ENCODE measurements at places on chromosomes 12 and 14.

GRCh38 chr14:68482772-68483395, 310.0 kb downstream of the ZFP36L1 start:
- DNase-seq = no peak

GRCh38 chr12:46948936-46949545, 123.2 kb upstream of the SLC38A4 start:
- DNase-seq = no peak

GRCh38 chr12:130461447-130461815, 123.7 kb downstream of the PIWIL1 start:
- no peak for DNase-seq

- DNase-seq = peak; percentile 37
Observed at GRCh38 chr12:47808574-47809365, 10.9 kb downstream of the HDAC7 start.

- no peak for DNase-seq
Observed at GRCh38 chr14:67111022-67111421, 78.2 kb upstream of the GARIN2 start.

GRCh38 chr14:31895206-31895605, 181.9 kb upstream of the ARHGAP5 start:
- peak; percentile 85 for DNase-seq

DNA sequence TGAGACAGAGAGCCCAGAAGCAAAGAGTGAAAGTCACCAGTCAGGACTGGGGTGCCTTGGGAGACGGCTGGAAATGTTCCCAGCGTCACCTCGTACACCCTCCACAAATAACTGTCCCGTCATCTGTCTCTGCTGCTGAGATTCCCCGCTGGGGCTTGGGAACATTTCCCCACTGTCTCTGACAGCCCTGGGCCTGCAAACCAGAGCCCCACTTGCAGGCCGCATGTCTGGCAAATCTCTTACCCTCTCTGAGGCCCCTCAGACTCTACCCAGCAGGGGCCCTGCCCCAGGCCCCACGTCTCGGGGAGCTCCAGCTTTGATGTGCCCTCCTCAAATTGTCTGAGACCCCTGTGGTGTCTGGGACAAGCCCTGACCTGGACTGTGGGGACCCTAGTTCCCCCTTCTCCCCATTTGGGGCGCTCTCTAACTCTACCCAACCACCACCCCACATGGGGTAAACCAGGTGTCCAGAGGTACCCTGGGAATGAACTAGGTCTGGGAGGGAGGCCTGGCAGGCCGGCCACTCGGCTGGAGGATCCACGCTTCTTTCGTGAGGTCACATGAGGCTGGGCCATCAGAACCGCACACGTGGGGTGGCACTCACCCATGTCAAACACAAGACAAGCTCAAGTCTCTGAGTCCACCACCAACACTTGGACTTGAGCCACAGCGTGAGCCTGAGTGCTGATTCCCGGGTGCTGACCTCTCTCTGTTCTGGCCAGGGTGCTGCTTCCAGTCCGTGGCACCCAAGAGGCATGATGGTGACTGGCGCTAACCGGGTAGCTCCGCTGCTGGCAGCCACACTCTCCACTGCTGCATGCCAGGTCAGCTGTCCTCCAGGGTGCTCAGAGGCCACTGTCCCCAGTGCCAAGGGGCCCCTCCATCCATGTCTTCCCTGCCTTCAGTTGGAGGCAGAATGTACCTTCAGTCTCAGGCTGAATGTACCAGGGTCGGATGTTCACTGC, 59.8 kb downstream of the DIO3 start:
- no peak for DNase-seq

DNA sequence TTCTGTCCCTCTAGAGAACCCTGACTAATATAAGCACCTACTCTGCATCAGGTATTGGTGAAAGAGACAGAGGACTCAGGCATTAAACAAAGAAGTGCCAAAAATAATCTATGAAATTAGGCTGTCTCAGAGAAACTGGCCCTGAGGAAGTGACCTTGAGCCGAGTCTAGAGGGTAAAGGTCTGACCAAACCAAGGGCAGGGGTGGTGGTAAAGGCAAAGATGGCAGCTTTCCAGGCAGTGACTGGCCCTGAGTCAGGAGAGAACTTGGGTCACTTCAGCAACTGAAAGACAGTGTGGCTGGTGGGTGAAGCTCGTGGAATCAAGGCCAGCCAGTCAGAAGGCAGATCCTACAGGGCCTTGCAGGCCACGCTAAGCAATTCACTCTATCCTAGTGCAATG, 30.6 kb downstream of the CDKL1 start:
- peak; percentile 45 for DNase-seq

DNA sequence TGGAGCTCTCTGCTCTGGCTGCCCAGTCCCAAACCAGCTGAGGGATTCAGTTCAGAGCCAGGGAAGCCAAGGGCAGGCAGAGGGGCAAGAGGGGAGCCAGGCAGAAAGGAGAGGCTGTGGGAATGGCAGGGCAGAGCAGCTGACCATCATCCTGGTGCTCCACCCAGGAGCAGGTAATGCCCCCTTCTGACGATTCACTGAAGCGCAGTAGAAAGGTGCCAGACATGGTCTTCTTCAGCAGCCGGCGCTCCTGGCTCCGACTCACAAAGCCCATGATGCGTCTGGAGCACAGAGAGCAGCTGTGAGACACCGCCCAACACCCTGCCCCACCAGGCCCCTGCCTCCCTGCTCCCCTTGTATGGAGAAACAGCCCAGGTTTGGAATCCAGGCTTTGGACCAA, 8.0 kb downstream of the IL23A start:
- DNase-seq = no peak

- DNase-seq = no peak
Observed at GRCh38 chr12:130981074-130981742, 27.5 kb downstream of the ADGRD1 start.

DNA sequence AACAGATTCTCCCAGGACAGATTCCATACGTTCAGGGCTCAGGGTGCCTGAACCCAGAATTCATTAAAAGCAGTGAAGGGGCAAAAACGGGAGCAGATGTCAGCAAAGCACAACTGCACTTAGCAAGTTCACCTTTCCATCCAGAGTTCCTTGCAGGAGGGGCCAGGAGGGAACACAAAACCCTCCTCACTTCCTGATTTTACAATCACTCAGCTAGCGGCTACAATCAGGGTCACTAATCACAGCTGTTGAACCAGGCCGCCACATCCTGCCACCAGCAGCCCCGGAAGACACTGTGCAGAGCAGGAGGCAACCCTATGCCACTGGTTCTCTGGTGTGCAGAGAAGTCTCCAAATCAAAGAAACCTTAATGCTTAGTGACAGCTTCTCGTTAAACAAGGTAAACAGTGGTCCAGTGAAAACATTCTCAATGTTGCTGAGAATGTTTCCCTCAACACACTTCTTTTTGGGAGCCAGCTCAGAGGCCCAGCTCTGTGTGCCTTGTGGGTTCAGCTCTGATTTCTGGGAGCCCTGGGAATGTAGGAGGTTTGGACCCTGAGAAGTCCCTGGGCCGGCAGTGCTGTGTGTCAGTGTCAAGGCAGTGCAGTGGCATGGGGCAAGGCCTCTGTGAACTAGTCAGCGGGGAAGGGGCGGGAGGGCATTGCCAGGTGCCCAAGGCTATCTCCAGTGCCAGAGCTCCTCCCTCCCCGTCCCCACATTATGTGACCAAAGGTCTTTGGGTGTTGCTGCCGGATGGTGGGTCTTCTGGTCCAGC, 54.5 kb downstream of the VCPKMT start:
- DNase-seq = peak; percentile 40

- DNase-seq = no peak
Observed at GRCh38 chr12:10783252-10783651, 19.2 kb downstream of the TAS2R7 start.

GRCh38 chr14:93120517-93120916, 4.8 kb upstream of the ITPK1 start:
- DNase-seq = no peak

- DNase-seq = no peak
Observed at GRCh38 chr14:24132061-24132685, 1.7 kb downstream of the FITM1 start.

GRCh38 chr14:89241934-89242651, 174.9 kb downstream of the FOXN3 start:
- no peak for DNase-seq

GRCh38 chr12:50635364-50635763, 128.5 kb upstream of the ATF1 start:
- DNase-seq = no peak

DNA sequence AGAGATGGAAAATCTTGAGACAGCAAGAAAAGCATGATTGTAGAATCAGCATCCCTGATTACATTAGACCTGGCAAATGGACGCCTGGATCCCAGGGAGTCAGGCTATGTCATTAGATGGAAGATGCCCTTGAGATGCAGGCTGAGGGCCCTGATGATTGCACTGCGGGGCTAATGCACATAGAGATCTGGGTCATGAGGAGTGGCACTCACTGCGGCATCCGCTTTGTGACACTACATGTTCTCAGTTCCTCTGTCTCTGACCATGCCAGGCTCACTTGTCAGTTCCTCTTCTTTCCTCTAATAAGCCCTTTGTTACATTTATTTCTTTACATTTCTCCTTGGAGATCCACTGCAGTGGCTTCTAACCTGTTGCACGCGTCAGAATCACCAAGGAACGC, 70.1 kb upstream of the GPATCH2L start:
- no peak for DNase-seq

- no peak for DNase-seq
Observed at GRCh38 chr12:49461221-49461620, 77.6 kb upstream of the KCNH3 start.

- DNase-seq = peak; percentile 58
Observed at GRCh38 chr12:46160101-46160980, 108.5 kb downstream of the SLC38A1 start.

DNA sequence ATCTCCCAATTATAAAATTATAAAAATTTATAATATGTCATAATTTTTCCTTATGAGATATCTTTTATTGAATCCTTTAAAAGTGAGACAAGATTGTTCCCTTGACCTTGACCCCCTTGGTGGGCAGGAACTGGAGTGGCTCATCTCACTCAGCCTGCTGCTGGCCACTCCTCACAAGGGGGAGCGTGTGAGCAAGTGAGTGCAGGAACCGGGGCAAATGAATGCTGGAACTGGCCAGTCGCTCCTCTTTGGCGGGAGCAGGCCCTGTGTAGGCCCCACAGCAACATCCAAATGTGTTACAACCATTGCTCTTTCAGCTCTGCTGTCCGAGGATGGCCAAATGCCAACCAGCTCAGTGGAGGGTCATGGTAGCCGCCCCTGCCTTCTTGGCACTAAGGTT, 178.8 kb downstream of the ETNK1 start:
- no peak for DNase-seq

GRCh38 chr14:69959136-69959535, 79.9 kb downstream of the SMOC1 start:
- no peak for DNase-seq

- no peak for DNase-seq
Observed at GRCh38 chr12:26822026-26822425, 11.0 kb downstream of the ITPR2 start.

DNA sequence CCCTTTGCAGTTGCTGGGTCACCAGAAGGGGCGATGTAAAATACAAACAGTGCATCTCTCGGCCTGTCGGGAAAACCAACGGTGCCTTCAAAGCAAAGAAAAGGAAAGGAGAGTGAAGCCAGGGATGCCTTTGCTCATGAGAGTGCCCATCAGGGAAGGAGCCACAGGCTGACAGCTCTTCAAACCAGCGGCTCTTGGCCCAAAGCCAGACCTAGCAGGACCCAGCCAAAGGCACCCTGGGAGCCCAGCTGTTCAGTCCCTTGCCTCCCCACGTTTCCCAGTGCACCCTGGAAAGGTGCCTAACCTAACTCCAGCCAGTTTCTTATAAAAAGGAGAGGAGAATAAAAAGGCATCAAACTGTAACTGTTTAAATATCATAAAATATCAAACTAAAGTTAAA, 29.2 kb downstream of the PRMT8 start:
- DNase-seq = no peak

All from fibroblast of mammary gland (primary cell).